ENCODE measurements at places on chromosomes 6 and 20. TPM values are rescaled to one million over a fixed set of nuclear protein-coding genes. Genes with fewer than 3 reads are reported as not detected.

NNAT gene
- 0.19 TPM for total RNA-seq

BNIP5 gene
- total RNA-seq = not detected

RTN4IP1 gene
- total RNA-seq = 12.3 TPM

SLC26A8 gene
- total RNA-seq = not detected

SUMO4 gene
- 0.58 TPM for total RNA-seq

OXT gene
- not detected for total RNA-seq

MUC22 gene
- total RNA-seq = not detected

GRM1 gene
- under 0.01 TPM for total RNA-seq

TP53INP2 gene
- total RNA-seq = 1.2 TPM

SLC17A4 gene
- not detected for total RNA-seq

PHF20 gene
- total RNA-seq = 28.6 TPM

GGTLC1 gene
- not detected for total RNA-seq

JAG1 gene
- total RNA-seq = 117 TPM

APCDD1L gene
- total RNA-seq = 7.3 TPM

SPDEF gene
- total RNA-seq = not detected

SLC25A27 gene
- 1.5 TPM for total RNA-seq

Data from regular cardiac myocyte (primary cell).